ENCODE measurements at places on chromosomes 7 and 10.

DNA sequence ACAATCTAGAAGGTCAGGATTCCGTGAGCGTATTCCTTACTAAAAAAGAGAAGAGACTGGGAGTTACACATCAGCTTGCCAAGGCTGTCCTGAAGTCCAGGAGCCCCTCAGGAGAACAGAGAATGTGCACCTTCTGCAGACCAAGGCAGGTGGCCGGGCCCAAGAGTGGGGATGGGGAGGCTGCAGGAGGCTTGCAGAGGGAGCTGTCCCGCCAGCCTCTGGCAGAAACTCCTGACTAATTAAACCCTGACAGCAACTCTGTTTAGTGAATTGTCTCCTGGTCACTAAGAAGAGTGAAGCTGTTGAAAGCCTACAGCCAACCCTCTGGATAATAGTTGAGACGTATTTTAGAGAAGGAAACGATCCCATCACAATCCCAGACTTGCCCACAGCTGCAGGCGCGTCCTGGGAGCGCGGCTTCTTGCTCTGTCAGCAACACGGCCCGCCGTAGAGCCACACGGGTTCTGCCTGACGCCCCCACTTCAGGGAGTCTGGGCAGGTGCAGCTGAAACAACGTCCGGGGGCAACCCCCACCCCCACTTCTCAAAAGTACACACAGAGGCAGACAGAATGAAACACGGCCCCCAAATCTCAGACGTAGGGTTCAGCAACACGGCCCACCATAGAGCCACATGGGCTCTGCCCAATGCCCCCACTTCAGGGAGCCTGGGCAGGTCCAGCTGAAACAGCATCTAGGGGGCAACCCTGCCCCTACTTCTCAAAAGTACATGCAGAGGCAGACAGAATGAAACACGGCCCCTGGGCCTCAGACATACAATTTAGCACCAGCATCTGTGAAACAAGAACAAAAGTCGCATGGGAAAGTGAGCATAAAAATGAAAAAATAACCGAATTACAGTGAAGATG is 45.2 kb downstream of the DIP2C start:
- DNase-seq, result no peak

- DNase-seq, result no peak
Measured at GRCh38 chr10:649798-650440, 39.5 kb downstream of the DIP2C start.

GRCh38 chr7:4178416-4178815 is 503.7 kb upstream of the FOXK1 start:
- no peak for DNase-seq

DNA sequence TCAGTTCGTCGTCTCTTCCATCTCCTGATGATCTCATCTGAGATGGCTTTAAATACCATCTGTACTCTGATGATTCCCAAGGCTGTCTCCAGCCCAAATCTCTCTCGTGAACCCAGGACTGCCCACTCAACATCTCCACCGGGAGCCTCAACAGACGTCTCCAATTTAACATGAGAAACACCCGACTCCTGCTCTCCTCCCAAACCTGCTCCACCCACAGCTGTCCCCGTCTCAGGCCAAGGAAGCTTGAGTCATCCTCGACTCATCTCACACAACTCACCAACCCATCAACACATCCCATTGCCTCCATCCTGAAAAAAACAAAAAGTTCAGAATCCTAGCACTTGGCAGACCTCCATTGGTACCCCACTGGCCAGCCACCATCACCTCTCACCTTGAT is 29.7 kb upstream of the CALN1 start:
- DNase-seq, result no peak

- DNase-seq, result no peak
Measured at GRCh38 chr10:74738985-74739567, 87.3 kb upstream of the KAT6B start.

DNA sequence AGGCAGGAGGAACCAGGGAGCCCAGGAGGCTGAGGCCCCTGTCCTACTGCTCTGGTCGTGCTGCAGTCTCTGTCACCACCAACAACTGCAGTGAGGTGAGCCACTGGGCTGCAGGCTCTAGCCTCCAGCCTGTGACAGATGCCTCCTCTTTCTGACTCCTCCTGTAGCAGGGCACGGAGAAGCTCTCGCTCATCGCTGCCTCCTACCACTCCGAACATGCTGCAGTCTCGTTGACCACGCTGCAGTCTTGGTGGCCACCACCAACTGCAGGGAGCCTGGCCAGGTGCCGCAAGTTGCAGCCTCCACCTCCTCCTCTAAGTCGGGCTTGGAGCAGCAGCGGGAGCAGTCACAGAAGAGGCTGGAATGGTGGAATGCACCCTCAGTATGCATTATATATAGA is 22.1 kb upstream of the VOPP1 start:
- no peak for DNase-seq

GRCh38 chr7:2528481-2529095 is 9.0 kb downstream of the LFNG start:
- DNase-seq, result no peak

GRCh38 chr10:7075851-7076250 is 335.0 kb downstream of the SFMBT2 start:
- no peak for DNase-seq

GRCh38 chr7:116209561-116210070 is 723 bp upstream of the TES start:
- DNase-seq, result no peak

GRCh38 chr7:148831782-148832181 is 52.3 kb downstream of the EZH2 start:
- DNase-seq, result no peak

DNA sequence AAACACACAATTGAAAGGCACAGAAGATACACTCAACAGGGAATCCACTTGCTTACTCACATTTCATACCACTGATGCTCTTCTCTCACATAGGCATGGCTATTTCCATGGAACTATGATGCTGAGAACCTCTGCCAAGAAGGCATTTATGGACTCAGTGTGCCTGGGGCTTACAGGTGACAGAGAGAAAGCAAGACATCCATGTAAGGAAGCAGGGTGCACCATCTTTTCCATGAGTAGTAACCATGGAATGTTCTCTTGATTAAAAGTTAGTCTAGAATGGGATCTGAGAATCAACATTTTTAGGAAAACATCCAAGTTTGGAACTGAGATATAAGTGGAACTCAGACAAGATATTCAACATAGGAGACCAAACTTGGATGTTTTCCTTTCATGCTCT is 52.5 kb upstream of the MACC1 start:
- DNase-seq, result no peak

GRCh38 chr10:85622425-85622824 is 744.2 kb downstream of the GRID1 start:
- DNase-seq, result no peak

DNA sequence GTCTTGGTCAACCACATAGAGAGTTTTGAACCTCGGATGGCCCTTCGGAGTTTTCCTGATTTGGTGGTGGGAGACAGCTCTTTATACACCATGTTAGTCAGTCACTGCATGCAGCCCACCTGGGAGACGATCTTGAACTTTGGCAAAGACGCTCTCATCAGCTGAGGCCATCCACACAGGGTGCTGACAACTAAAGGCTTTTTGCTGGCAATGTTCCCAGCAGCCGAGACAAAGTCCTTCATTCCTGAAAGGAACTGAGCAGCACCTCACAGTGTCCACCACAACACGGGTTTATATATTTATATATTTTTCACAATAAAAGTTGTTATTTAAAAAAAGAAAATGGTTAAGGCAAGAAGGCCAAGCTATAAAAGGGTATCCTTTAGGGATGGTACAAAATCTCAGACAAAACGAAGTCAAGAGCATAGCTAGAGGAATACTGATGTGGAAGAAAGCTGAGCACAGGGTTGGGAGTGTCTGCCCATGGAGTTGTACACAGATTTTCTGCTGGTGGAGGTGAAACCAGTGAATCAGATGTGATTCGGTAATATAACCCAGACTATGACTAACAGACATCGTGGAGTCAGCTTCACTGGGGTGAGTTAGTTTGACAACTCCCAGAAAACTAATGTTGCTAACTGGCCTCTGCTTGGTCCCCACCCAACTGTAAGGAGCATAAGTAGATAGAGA is 27.4 kb upstream of the CAPZA2 start:
- no peak for DNase-seq

DNA sequence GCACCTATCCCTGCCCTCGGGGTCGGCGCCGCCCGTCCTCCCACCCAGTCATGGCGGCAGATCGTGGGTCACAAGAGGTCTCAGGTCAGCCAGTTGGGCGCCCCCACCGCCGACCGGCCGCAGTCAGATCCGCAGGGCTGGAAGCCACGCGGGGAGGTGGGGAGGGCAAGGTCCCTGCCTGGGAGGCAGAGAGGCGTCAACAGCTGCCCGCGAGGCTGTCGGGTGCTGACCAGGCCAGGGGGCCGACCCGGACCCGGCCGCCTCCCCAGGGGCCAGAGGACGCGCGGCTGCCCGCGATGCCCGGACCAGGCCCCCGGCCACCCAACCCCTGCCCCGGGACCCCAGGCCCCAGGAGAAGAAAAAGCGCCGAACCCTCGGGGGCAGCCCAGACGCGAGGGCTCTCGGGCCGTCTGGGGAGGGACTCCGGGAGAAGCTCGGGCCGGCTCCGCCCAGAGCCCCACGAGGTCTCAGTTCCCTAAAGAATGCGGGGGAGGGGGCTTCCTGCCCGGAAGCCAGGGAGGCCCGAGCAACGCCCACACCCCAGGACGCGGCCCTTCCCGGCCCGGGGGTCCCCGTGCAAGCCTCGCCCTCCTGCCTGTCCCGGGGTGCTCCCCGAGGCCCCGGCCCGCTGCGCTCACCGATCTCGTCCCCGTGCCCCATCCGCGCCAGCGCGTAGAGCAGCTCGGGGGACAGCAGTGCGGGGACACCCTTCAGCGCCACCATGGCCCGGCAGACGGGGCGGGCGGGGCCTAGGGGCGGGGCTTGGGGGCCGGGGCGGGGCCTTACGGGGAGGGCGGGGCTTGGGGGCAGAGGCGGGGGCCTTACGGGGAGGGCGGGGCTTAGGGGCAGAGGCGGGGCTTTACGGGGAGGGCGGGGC is at the start of gene FUOM:
FUOM (minus strand) TSS at position 735 of the 877 bp plus-strand sequence; CDS start at position 723, 12 bp downstream.
- DNase-seq, result no peak

DNA sequence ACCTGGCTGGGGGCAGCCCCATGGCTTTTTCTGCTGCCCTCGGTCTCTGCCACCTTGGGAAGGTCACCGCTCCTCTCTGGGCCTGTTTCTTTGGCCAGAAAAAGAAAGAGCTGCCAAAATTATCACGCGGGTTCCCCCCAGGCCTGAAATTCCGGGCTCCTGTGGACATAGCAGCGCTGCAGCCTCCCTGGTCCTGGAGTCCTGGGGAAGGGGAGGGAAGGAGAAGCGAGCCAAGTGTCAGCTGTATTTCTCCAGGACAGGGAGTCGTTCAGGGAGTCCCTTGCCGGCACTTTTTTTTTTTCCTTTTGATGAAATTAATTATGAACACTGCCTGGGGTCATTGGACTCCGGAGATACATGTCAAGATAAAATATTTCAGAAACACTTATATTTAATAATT is 152.3 kb upstream of the GPR26 start:
- DNase-seq, result no peak

- DNase-seq, result no peak
Measured at GRCh38 chr10:30873411-30873810, 158.3 kb downstream of the ZNF438 start.

DNA sequence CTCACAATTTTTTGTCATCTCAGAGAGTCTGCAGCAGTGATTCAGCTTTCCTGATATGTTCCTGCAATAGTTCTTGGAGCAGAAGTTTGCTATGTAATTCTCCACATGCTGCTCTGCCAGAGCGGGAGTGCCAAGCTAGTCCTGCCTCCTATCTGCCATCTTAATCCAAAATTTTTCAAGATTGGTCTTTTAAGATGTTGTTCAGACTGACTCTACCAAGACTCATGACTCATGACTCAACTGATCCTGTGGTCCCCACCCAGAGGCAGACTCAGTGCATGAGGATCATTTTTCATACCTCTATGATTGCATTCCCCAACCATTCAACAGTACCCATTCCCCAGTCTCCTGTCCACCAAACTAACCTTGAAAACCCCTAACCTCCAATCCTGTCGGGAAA is 470.8 kb downstream of the INHBA start:
- no peak for DNase-seq

GRCh38 chr7:38020121-38020785 is 99.8 kb downstream of the EPDR1 start:
- DNase-seq, result no peak

DNA sequence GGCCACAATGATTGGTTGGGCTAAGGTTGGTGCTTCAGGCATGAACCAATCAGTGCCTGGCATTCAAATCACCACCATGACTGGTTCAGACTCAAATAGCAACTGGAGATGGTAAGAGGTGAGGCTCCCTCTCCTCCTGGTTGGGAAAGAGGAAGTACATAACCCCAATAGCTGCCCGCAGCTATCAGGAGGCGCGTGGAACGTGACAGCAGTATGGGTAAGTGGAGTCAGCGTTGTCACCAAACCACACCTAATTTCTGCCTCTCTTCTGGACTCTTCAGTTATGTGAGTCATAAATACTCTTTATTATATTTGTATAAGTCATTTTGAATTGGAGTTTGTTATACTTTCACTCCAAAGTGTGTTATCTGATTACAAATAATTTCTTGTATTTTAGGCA is 17.9 kb upstream of the ITGA8 start:
- DNase-seq, result no peak

- DNase-seq, result no peak
Measured at GRCh38 chr7:108810756-108811385, 241.2 kb downstream of the DNAJB9 start.

DNA sequence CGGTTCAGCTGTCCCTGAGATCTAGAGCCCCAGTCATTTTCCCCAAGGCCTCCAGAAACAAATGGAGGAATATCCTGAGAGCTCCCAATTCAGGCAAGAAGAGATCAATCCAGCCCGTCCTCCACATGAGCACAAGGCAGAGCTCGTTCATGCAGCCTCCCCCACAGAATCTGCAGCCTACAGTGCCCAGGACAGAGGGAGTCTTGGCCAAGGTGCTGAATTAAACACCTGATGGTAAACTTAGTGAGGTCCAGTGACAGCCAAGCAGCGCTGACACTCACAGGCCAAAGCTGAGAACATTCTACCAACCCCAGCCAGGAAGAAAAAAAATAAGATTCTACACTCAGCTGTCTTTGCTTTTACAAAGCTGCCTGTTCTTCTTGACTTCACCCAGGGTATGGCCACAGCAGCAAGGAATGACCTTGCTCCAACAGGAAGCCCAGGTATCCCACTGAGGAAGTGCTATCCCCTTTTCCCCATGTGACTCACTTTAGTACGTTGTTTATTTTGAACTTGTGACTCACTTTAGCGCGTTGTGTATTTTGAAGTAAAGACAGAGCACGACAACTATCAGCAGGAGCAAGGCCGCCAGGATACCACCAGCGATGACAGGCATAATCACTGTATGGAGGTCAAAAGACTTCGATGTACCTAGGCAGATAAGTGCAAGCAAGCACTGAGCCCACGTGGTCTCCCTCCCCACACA is 4.4 kb upstream of the CUZD1 start:
- DNase-seq, result no peak

- DNase-seq, result no peak
Measured at GRCh38 chr7:87507446-87507845, 32.0 kb upstream of the ABCB4 start.

- DNase-seq, result no peak
Measured at GRCh38 chr7:111333010-111333409, 229.3 kb downstream of the IMMP2L start.

DNA sequence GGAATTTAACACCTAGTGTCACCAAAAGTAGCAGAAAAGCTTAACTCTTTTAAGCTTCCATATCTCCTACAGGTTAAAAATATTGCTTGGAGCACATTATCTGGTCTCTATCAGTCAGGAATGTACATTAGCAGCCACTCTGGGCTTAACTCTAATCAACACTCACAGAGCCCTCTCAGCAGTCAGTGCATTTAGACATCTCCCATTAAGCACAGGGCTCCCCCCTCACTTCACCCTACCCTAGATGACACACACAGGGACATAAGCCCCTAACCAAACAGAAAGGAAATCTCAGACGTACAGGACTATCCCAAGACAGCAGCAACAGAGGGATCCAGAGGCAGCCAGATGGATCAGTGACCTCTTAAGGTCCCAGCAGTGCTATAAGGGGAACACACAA is 26.4 kb downstream of the FBXW4 start:
- no peak for DNase-seq
